ENCODE measurements at places on chromosomes 12 and 14.
A peak's percentile ranks its signal among the peaks of the same experiment; 100 is the strongest.

- no peak for DNase-seq
Measured at GRCh38 chr14:68146818-68147217, 327.2 kb downstream of the RAD51B start.

GRCh38 chr14:72523424-72524294 lies 370.2 kb downstream of the DPF3 start:
- no peak for DNase-seq

DNA sequence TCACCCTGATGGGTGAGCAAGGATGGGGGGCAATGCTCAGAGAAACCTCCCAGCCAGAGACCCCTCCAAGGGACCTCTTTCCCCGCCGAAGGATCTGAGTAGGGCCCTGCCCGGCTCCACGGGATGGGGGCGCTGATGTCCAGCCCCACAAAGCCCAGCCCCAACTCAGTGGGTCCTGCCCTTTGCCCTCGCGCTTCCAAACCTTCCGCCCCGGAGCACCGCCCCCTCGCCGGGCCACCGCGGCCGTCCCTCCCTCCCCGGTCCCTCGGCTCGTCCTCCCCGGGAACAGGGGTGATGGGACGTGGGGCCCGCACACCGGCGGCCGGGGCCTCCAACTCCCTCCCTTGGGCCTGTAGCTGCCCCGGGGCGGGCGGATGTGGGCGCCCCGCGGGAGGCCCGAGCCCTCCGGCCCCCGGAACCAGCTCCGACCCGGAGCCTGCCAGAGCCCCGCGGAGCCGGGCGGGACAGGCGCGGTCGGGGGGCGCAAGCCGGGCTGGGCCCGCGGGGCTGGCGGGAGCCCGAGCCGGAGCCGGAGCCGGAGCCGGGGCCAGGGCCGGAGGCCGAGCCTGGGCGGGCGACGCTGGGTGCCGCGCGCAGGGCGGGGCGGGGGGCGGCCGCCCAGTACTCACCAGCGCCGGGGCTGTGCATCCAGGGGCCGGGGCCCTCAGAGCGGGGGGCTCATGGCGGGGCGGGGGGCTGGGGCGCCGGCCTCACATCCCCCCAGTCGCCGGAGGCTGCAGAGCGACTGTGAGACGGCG lies 386 bp downstream of the HDAC7 start:
- peak; percentile 60 for DNase-seq

- DNase-seq = no peak
Measured at GRCh38 chr12:89344043-89344861, 8.0 kb downstream of the DUSP6 start.

- no peak for DNase-seq
Measured at GRCh38 chr14:29684926-29685325, 242.7 kb downstream of the PRKD1 start.

DNA sequence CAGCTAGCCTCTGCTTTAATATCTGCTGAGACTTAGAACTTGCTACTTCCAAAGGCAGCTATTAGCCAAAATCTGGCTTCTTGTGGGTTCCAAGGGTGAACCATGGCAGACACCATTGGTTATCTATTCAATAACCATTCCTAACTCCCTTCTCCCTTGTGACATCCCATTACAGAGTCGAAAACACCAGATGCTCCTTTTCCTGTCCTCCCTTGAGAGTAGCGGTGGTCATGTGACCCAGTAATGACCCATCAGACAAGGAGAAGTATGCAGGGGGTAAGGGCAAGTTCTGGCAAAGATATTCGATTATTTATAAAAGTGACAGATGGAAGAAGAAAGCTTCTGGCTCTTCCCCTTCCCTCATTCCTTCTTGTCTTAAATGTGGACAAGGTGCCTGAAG lies 20.1 kb downstream of the TGFB3 start:
- no peak for DNase-seq

- DNase-seq = no peak
Measured at GRCh38 chr12:27967551-27968054, 4.9 kb downstream of the PTHLH start.

DNA sequence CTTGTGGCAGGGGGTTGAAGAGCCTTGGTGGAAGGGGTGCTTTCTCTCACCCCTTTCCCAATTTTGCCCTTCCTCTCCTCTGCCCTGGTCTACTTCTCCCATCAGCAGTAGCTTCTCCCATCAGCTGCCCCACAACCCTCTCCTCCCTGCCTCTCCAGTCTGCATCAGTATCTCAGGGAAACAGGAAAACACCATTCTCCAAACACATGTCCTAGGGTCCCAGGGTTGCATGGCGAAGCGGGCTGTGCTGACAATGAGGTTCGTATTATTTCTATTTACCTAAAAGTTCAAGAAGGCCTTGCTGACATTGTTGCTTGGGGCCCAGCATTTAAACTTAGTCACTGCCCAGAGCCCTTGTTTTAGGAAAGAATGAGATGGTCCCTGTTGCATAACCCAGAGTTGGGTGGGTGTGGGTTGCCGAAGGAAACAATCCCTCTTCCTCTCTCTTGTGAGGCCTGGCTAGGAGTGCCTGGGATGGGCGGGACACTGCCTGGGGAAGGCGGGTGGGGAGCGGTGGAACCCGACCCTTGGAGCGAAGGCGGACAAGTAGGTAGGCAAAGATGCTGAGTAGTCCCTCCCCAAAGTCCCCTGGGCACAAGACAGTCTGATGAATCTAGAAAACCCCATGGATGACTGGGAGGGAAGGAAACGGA lies 1.3 kb upstream of the IGFBP6 start:
- no peak for DNase-seq

Measured in stimulated activated CD4-positive, alpha-beta T cell treated with anti-CD3 and anti-CD28 coated beads, Interleukin-12 subunit alpha, Interleukin-12 subunit beta, amount 100 ng/mL, for 4 hours (primary cell).